Hematopoietic multipotent progenitor cell treated with erythropoietin and hydrocortisone succinate and interleukin-3 and kit ligand, for 17 days (in vitro differentiated cells): ENCODE measurements at places on chromosomes 2 and 18.

- DNase-seq: no peak
Measured at GRCh38 chr18:59096098-59096789, 43.4 kb upstream of the SEC11C start.

DNA sequence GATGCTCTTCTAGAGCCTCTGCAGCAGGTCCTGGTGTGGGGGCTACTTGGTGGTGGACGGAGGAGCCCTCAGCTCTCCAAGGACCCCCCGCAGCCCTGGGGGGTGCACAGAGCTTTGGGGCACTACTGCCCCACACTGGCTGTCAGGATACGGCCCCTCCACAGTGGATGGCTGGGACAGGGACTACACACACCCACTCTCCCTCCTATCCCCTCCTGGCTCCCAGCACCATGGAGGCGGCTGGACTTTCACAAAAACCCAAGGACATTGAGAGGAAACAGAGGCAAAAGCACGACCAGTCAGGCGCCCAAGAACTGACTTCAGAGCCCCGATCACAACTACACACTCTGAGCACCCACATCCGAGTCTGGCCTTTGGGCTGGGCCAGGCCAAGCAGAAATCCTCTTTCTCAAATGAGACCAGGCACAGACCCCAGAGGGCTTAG, 12.6 kb downstream of the GPR35 start:
- no peak for DNase-seq

GRCh38 chr2:231228223-231228622, 29.8 kb downstream of the ARMC9 start:
- no peak for DNase-seq

- DNase-seq: no peak
Measured at GRCh38 chr18:78721238-78721875, 258.3 kb upstream of the SALL3 start.

DNA sequence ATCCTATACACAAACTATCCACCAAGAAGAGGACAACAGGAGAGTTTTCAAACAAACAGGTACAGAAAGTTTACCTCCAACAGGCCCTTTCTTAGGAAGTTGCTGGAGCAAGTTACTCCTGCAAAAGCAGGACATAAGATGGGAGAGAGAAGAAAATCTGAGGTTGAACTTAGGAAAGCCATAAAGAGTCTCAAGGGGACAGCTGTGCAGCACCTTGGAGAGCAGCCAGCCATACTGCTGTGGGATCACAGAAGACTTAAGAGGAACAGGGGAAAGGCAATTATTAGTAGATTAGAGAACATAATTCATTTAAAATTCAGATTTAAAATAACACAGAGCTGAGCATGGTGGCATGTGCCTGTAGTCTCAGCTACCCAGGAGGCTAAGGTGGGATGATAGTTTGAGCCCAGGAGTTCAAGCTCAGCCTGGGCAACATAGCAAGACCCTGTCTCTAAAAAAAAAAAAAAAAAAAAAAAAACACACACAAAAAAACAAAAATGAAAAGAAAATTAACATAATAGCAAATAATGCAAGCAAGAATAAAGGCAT, 148.1 kb upstream of the SIX3 start:
- DNase-seq: no peak

DNA sequence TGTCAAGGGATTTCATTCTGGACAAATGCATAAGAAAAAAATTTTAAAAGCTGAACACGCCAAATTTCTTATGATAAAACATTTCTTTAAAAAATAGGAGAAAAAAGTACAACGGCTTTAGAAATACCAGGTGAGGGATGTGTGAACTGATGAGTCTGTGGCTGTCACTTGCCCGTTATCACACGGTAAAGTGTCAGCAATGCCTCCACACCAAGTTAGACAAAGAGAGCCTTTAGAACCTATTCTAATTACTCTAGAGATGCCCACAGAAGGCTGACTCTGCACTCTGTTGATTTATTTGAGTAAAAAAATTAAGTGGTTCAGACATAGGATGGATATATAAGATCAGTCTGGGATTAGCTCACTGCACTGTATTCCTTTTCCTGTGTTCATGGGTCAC, 523.8 kb downstream of the RNF144A start:
- DNase-seq: no peak

GRCh38 chr2:68396093-68396492, 31.0 kb downstream of the PLEK start:
- no peak for DNase-seq

DNA sequence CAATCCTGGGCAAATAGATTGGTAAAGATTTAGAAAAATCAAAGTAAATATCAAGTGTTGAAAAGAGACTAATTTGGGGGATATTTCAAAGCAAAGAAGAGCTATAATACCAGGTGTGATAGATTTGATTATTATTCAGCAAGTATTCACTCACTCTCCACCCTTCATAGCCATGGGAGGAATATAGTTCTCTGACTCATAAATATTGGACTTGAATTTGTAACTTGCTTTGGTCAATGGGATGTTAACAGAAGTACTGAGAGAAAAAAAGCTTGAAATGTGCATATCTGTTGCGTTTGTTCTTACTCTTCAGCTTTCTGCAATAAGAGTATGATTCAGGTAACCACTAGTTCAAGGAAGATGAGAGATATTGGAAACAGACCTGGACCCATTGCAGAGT, 54.5 kb upstream of the IKZF2 start:
- DNase-seq: no peak
